ENCODE measurements at places on chromosomes 16 and 17. TPM values are rescaled to one million over a fixed set of nuclear protein-coding genes. Genes with fewer than 3 reads are reported as not detected.

- DNase-seq: no peak
These were observed 11.0 kb downstream of the DNASE1 start for GRCh38 chr16:3665508-3665907.

GRCh38 chr17:35022536-35023063, 40.9 kb downstream of the RFFL start:
- DNase-seq: peak; percentile 13

GRCh38 chr17:34820248-34820801, 140.9 kb downstream of the CCT6B start:
- DNase-seq: no peak

Gene CDRT15L2
- not detected for polyA plus RNA-seq

Measured in right lung (tissue), 10 donors.